Activated CD4-positive, alpha-beta T cell treated with anti-CD3 and anti-CD28 coated beads, Interleukin-2, amount 50 U/mL, for 1 hour (primary cell): ENCODE measurements at places on chromosomes 2 and 18.

DNA sequence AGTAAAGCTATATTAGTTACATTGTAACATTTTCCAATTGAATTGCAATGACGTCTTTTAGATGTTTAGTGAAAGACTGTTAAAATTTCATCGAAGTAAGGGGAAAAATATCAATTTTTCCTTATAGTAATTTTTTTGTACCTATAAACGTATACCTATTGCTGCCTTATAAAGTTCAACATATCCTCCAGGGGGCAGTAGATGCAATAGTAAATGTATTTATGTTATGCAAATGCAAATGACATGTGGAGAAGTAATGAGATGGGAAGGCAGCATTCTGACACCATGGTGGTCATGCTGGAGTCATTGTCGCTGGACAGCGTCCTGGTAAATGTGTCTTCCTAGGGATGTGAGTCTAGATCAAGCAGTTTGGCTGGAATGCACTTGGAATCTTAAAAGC is 38.7 kb downstream of the MSTN start:
- no peak for DNase-seq

DNA sequence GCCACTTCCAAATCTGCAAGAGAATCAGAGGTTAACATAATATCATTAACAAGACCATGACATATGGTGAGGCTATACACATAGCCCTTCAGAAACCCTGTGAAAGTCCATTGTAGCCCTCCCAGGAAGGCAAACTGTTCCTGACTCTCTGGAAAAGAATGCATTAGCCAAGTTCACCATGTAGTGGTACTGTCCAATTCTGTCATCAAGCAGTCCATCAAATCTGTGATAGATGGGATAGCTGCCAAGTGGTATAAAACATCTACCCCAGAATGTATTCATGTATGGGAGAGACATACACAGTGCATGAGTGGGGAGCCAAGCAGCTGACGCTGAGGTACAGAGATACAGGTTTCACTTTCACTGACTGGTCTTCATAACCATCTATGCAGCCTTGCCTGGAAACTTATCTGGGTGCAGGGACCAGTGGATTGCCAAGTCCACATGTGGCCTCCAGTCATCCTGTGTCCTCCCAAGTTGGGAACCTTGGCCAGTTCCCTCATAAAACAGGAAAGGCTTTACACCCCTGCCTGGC is 281.1 kb downstream of the MBD2 start:
- no peak for DNase-seq

- no peak for DNase-seq
Observed at GRCh38 chr2:86446060-86446459, 4.9 kb downstream of the KDM3A start.

DNA sequence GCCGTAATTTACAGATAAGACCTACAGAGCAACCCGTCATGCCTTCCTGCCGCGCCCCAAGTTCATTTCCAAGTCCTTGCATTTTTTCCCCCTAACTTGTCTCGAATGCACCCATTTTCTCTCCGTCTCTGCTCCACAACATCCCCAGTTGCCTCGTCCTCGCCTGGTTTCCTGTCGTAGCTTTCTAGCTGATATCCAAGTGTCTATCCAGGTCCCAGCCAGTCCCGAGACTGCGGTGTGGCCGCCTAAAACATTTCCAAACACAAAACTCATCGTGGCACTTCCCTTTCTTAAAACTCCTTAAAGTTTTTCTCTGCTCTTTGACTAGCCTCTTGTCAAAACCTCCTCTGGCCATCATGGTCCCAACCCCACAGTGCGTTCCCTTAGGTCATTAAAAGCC is 1.2 kb upstream of the BARD1 start:
- DNase-seq: no peak

DNA sequence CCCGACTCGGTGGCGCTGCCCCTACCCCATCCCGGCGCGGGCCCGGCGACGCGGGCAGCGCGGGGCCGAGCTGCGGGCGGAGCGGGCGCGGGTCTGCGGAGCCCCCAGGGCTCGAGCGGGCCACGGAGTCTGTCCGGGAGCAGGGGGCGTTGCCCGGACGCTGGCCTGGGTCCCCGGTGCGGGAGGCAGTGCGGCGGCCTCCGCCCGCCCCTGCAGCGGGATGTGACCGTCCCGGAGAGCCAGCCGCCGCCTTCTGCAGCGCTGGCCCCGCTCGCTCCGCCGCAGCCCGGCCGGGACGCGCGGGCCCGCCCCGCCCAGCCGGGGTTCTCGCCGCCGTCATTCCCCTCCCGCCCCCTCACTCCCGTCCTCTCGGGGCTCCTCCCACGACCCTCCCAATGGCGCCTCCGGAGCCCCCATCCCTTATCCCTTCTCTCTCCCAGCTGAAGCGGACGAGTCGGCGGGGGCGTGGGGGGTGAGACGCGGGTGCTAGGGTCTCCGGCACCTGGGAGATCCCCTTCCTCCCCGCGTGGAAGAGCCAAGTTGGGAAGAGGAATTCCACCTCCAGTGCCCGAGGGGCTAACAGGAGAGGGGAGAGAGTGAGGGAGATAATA is at the start of gene FNDC4:
Gene FNDC4 (minus strand): TSS at position 257 of the 611 bp plus-strand sequence. CDS start 521 bp downstream, outside the sequence.
- no peak for DNase-seq

DNA sequence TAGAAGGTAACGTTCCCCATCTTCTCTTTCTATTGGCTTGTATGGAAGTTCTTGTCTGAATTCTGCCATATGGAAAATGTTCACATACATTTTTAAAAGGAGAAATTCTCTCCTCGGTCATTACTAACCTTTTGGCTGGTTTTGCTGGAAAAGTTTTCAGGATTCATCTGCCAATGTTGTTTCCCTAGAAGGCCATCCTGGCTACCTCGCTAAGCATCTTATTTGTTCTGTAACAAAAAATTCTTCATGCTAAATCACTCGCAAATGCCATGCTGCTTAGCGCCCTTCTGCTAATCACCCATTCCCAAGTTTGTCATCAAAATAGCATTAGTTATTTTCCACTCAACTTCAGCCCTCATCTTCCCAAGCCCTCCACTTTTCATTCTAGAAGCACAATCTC is 262.0 kb downstream of the SLC8A1 start:
- DNase-seq: no peak

DNA sequence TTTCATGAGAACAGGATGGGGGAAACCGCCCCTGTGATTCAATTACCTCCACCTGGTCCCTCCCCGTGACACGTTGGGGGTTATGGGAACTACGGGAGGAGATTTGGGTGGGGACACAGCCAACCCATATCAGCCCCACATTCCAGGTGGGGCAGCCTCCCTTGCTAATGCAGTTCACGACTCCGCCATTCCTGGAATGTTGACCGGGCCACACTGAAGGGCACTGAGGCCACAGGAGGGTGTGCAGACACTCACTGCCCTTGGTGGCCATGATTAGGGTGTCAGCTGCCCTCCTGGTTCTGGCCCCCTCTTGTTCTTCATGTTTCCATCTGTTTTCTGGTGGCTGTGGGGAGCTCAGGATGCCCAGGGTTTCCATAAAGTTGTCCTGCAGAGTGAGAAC is 176.3 kb downstream of the TWIST2 start:
- DNase-seq: no peak

GRCh38 chr2:554444-554843 is 122.8 kb downstream of the TMEM18 start:
- DNase-seq: no peak

DNA sequence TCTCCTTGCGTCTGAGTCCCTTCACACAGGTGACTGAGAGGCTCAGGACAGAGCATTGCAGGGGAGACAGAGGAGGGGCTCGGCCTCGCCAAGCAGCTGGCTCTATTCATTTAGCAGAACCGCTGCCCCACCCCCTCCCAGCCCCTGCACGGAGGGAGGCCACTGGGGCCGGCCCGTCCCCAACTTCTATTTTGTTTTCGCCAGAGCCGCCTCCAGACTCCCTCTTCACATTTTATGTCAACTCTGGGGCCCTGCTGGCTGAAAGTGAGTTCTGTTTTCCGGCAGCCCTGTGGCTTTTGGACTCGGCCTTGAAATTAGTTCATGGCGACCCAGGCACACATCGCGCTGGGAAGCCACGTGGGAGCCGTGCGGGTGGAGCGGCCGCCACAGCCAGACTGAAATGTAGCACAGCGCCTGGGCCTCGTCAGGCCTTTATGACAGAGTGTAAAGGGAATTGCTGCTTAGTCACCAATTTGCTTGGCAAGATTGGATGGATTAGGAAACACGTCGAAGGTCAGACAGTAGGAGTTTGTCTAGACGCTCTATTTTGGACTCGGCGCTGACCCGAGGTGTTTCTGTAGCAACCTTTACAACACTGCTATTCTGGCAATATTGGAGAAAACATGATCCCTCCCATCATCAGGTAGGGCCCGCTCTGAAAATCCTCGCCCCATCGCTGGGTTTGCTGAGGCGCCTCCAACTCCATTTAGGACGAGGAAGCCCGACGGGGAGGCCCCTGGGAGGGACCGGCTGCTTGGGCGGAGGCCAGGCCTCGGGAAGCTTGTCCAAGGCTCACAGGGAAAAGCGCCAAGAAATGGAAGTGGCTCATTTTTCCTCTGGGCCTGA is 90.7 kb upstream of the CTDP1 start:
- no peak for DNase-seq

DNA sequence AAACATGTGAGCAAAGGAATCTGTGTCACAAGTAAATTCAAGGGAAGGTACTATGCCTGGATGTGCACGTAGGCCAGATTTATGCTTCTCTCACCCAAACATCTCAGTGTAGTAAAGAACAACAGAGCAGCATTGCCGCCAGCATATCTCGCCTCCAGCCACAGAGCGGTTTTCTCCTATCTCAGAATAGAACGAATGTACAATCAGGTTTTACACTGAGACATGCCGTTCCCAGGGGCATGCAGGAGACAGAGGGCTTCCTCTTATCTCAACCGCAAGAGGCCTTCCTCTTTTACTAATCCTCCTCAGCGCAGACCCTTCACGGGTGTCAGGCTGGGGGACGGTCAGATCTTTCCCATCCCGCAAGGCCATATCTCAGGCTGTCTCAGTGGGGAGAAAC is 175.3 kb downstream of the RPIA start:
- DNase-seq: no peak

DNA sequence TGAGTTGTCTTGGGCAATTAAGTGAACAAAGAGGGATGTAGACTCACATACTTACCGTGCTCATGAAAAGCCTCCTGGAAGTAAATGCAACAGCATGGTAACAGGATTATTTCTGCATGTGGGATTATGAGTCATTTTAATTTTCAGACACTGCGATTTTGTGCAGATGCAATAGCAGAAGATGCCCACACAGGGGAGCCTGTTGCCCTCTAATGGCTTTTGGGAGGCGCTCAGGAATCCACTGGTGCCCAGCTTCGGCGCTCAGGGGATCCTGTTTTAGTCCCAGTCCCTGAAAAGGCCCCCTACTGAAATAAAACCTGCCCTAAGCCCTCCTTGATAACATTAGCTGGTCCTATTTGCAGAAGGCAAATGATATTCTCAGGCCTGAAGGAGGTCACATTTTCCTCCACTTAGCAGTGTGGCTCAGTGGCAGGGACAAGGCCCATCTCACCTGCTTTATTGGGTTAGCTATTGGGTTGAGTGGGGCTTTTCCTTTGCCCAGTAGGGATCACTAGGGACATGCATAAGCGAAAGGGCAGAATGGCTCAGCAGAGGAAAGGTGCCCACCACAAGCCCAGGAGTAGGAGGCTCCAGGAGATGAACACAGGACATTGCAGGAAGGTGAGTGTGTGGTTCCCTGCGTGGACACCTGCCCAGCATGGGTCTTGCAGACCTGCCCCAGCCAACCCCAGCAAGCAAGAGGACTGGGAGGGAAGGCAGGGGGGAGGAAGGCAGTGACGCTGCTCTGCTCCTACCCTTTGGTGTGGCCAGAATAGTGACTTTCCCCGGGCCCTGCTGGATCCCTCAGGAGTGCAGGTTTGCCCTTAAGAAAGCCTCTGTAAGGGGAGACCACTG is 26.5 kb upstream of the KCNS3 start:
- DNase-seq: no peak

DNA sequence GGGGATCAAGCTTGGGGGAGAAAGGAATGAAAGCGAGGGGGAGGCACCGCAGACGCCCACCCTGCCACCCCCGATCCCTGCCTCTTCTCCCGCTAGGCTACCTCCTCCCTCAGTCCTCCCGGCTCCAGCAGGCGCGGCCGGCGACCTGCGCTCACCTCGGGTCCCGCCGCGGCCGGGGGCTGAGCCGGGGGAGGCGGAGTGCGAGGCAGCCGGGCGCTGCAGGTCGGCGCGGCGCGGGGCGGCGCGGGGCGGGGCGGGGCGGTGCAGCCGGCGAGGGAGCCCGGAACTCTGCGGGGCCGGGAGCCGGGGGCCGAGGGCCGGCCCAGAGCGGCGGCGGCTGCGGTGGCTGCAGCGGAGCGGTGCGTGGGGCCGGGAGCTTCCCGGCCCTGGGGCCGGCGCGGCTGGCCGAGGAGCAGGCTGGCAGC is 477 bp downstream of the ACVR1 start:
- DNase-seq: no peak

DNA sequence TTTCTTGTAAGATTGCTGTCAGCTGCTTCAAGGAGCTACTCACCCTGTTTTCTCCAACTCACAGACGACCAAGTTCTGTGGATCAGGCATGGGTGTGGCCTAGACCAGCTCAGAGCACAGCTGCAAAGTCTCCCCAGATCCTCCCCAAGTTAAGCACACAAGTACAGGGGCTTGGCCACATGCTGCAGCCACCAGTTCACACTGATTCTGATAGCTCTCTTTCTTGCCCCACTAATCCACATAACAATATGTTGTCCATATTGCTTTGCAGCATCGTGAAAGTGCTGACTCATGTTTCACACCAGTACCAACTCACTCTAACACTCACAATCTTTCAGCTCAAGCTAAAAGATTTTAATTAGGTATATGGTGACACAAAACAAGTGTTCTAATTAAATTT is 437.0 kb downstream of the PARD3B start:
- no peak for DNase-seq

DNA sequence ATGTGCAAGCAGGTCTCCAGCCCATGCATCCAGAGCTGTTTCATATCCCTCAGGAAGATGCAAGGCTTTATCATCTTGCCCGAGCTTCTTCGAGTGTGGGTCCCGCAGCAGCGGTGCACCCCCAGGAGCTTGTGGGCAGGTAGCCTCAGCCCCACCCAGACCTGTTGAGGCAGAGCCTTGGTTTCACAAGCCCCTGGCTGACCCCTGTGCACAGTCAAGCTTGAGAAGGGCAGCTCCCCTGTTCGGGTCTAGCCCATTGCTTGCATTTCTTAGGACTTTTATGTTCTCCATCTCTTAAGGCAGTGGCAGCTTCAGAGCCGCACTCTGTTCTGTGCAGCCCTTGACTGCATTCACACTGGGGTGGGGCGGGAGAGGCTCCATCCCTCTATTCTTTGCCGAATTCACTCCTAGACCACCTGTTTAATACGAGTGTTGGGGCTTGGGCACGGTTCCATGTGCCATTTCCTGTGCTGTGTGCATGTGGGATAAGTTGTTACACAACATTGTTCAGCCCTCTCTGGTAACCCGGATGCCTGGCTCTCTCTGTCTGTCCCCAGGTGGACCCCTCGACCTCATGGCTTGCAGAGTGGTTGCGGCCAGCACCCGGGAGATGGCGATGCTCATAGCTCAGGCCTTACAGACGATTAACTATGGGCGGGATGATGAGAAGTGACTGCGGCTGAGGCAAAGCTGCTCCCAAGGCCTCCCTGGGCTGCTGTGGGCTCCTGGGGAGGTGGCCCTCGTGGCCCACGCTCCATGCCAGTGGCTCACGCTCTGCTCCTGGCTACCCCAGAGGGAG is 48.7 kb downstream of the IMPA2 start:
- no peak for DNase-seq
